ENCODE measurements at places on chromosomes 5 and 9.

- DNase-seq, result no peak
These were observed 62.9 kb downstream of the RAI14 start for GRCh38 chr5:34719029-34719428.

DNA sequence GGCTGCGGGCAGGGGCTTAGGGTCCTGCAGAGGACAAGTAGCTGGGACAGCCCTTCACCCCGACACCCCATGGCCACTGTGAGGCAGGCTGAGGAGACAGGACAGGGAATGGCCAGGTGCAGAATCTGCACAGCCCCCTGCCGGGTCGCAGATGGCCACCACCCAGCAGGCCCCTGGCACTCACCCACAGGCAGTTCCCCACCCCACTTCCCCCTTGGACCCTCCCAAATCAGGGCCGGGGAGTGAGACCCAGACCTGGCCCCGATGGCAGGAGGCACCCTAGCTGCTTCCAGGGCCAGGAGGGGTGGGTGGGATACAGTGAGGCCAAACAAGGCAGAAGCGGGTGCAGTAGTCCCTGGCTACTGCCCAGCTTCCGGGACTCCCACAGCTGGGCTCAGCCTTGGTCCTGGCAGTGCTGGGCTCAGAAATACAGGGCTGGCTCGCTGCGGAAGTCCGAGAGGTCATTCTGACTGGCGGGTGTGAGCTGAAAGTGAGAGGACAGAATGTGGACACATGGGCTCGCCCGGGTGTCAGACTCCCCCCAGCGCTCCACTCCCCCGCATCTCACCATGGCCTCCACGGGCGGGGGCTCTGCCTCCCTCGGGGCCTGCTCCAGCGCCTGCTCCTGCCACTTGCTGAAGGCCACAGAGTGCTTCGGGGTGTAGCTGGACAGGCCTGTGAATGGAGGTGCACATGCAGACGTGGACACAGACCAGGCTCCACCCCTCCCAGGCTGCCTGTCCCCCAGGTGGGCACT, 3.4 kb downstream of the SSNA1 start:
- no peak for DNase-seq

DNA sequence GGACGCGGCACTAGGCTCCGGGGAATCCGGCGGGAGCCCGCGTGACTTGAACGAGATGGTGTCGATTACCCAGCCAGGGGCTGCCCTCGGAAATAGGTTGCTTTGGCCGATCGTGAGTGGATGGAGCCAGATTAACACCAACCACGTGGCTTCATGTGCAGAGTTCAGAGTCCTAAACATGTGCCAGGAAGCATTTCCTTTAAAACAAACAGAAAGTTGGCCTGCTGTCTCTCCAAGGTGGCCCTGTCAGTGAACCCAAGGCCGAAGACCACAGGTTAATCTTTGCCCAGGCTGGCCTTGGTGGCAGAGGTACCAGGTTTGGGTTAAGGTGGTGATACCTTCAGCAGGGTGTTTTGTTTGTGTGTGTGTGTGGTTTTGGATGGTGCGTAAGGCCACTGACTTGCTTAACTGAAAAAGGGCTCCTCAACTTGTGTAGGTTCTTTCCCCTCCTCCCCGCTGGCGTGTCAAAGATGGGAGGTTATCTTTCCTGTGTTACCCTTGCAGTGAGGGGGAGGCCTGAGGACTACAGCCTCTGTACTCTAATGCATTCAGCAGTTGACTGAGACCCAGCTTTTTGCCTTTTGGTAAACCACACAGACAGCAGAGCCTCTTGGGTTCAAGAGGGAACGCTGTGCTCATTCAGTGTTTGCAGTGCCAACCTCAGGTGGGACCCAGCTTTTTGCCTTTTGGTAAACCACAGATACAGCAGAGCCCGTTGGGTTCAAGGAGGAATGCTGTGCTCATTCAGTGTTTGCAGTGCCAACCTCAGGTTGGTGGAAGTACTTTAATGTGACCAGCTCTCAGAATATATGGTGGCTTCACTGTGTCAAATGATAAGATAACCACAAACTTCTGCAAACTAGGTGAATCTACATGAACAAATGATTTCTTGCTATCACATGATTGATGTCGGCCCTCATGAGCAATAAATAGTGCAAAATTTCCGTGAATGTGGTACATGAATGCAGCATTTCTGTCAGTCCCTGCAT, 1.4 kb downstream of the IQGAP2 start:
- peak; percentile 50 for DNase-seq

DNA sequence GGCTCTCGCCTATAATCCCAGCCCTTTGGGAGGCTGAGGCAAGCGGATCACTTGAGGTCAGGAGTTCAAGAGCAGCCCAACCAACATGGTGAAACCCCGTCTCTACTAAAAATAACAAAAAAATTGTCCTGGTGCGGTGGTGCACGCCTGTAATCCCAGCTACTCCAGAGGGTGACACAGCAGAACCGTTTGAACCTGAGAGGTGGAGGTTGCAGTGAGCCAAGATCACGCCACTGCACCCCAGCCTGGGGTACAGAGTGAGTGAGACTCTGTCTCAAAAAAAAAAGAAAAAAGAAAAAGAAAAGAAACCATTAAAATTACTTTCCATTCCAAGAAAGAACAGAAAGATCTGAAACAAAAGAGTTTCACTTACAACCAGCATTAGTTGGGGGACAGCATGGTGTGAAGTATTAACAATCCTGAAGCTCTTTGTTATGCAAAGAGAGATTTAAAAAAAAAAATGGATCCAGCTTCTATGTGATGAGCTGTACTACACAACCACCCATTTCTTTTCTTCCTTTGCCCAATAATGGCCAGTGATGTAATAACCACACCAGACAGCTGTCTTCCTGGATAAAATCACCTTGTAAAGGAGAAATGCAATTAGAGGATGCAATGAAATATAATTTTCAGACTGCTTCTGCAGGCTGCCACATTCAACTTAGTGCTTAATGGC, 76.9 kb downstream of the MED27 start:
- DNase-seq, result no peak

DNA sequence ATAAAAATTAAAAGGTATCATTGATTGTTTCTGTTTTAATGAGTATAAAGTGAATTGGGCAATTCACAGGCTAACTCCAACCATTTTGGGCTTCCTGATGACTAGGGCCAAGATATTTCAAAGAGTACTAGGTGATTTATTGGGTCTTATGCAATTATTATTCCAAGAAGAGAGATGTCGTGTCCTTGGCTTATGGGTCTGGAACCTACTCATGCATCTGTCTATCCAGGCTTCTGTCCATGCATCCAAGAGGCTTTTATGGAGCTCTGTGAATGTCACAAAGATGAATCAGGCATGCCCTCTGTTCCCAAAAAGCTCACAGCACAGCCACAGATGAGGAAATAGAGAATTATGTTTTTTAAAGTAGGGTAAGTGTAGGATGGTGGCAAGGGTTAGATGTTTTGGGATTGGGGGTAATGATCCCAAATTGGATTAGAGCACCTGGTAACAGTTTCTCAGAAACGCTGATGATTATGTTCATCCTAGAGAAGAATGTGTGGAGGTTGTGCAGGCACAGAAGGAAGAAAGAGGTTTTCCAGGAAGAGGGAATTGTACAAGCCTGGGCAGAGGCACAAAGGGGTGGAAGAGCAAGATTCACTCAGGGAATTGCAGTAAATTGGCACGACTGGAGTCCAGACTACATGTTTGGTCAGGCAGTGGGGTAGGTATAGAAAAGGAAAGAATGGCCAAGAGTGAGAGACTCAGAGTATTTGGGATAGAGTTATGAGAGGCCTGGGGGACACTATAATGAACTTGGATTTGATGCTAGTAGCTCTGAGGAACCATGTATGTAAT, 83.0 kb upstream of the TNC start:
- no peak for DNase-seq

DNA sequence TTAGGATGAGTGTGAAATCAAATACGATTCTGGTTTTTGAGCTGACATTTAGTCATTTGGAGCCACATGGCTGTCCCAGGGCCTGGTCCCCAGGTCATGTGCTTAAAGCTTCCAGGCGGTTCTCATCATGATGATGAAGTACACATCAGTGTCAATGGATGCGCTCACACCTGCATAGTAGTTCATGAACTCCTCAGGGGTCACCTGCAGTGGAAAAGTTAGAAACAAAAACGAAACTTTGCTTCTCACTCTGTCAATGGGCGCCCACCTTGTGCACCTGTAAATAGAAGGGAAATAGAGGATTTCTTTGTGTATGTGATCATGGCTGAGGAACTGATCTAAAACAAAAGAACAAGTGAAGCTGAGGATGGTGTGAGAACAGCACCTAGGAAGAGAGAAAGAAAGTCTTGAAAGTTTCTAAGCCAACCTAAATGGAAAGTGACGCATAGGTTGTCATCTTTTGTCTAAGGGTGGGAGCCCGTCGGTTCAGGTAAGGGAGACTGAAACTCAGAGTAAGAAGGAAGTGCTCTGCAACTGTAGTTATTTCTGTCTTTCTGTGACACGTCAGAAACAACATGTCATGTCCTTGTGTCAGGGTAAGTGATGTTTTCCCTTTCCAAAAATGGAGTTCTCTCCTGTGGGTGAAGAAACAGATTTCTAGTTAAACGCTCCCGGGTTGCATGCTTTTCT, 33.8 kb downstream of the CAPSL start:
- no peak for DNase-seq

Data from T-helper 1 cell (primary cell).